ENCODE measurements at places on chromosomes 12 and 14. TPM values are rescaled to one million over a fixed set of nuclear protein-coding genes. Genes with fewer than 3 reads are reported as not detected.

- no peak for DNase-seq
Observed at GRCh38 chr14:51357250-51357649, 117.2 kb downstream of the TMX1 start.

DNA sequence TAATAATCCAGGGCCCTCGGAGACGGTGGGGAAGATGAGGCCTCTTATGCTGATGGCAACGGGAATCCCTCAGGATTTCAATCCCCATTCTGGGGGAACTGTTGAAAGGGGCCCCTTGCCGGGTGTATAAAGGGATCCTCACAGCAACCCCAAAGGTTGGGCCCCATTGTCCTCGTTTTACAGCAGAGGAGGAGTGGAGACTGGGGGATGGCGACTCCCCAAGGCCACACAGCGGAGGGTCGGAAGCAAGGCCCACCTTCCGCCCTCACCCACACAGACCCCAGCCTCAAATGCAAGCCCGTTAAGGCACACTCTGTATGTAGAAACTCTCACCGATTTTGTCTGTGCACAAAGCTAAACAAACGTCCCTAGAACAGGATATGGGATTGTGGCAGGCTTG, 327.9 kb upstream of the DIO3 start:
- DNase-seq: no peak

- no peak for DNase-seq
Observed at GRCh38 chr12:58081488-58081887, 140.1 kb downstream of the ATP23 start.

FIGNL2 gene
- total RNA-seq: 2.1 TPM

DNA sequence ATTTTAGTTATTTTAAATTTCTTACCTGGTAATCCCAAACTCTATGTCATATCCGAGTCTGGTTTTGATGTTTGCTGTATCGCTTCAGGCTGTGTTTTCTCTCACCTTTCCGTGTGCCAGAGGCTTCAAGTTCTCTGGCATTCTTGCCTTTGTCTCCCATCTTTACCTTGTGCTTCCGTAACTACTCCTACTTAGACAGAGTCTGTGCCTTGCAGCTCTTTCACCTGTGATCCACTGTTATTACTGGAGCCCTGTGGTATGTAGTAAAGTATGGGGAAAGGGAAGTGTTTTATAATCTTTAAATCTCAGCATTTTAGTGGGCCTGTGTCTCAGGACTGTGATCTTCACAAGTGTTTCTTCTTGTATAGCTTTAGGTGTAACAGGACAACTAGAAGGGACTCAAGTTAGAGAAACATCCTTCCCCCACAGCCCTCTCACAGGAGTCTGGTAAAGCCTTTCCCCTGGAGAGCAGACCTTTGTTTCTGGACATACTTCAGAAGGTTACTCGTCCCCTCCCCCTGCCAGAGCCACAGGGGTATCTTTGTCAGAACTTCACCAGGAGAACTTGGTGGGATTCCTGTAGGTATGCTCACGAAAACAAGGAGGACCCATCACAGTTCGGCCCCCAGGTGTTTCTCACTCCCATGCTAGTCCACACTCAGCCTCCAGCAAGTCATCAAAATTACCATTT, 11.1 kb downstream of the IFNG start:
- no peak for DNase-seq

DNA sequence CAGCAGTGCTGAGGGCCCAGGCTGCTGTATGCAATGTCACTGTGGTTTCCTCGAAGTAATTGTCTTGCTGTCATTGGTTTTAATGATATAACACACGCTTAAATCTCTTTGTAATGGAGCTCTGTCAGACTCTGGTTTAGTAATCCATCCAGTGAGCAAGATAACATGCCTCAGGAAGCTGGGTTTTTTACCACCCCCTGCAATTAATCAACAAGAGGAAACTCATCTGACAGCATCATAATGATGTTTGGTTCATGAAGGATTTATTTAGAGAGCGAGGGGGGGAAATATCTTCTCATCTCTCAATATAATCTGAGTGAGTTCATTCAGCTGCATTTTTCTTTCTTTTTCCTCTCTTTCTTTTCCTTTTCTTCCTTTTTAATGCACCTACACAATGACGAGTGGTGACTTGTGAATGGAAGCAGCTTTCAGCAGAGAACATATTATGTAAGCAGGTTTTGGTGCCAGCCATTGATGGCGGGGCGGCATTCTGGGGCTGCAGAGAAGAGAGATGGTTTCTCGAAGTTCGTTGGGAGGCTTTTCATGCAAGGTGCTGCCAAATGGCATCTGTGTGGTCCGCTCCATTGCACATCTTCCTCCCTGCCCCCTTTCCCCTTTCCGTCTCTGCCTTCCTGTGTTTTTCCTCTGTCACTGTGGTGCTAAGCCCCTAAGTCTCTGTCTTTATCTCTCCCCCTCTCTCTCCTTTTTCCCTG, 6.7 kb downstream of the RPH3A start:
- DNase-seq: no peak
